LoVo (cell line): ENCODE measurements at places on chromosomes 11 and 22.

GRCh38 chr11:1829039-1829820 lies 5.6 kb upstream of the SYT8 start:
- DNase-seq: peak; percentile 39

GRCh38 chr22:28360939-28361338 lies 318.7 kb downstream of the TTC28 start:
- no peak for DNase-seq

- no peak for DNase-seq
Measured at GRCh38 chr11:73143126-73143838, 1.2 kb upstream of the FCHSD2 start.

GRCh38 chr11:70663815-70664214 lies 265.5 kb downstream of the CTTN start:
- DNase-seq: no peak

DNA sequence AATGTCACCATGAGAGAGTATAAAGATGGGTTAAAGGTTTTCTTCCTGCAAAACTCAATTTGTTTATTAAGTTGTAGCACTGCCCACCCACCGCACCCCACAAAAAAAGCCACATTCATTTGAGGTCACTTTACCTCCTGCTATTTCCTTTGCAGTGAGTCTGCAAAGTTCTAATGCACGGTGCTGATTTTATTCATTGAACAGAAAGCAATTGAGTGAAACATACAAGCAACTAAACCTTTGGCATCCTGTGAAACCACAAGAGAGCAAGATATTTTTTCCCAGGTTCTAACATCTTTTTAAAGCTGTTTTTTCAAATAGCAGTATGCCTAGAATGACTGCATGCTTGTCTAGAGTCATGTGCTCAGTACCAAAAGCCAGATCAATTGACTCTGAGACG lies 39.0 kb downstream of the RRAS2 start:
- no peak for DNase-seq

GRCh38 chr11:68039526-68040086 lies 781 bp downstream of the TCIRG1 start:
- DNase-seq: no peak

- no peak for DNase-seq
Measured at GRCh38 chr11:27347359-27348339, 15.4 kb downstream of the CCDC34 start.

- no peak for DNase-seq
Measured at GRCh38 chr11:1371836-1372465, 17.8 kb upstream of the BRSK2 start.

DNA sequence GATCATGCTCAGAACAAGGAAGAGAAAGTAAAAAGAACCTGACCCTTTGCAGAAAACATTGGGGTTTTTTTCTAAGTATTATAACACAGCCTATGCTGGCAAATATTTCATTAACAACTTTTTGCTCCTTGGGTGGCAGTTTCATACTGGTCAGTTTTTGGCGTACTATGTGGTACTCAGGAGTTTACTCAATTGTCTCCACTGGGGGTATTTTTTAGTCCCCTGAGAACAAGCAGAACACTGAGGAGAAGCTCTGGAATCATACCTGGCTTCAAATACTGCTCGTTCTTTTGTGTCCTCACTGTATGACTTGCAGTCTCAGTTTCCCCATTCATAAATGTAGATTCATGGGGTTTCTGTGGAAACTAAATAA lies 90.4 kb downstream of the SERGEF start:
- DNase-seq: no peak

- no peak for DNase-seq
Measured at GRCh38 chr22:37549704-37550059, 10.6 kb upstream of the CDC42EP1 start.

DNA sequence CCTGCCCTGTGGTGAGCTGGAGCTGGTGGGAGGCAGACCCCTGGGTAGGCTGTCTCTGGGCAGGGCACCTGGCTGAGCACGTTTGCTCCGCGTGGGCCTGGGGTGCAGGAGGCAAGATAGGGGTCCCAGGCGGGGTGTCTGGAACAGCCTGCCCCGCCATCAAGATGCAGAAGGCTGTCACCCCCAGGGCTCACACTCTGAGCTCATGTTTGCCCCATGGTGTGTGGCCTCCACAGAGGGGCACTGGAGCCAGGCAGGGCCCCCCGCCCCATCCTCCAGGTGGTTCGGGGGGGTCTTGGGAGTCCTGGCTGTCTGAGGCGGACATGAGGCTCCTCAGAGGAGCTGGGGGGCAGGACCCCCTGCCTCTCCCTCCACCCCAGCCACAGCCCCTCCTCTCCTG lies 28.9 kb upstream of the CARS1 start:
- no peak for DNase-seq

GRCh38 chr11:26285608-26286007 lies 46.3 kb upstream of the ANO3 start:
- DNase-seq: no peak

DNA sequence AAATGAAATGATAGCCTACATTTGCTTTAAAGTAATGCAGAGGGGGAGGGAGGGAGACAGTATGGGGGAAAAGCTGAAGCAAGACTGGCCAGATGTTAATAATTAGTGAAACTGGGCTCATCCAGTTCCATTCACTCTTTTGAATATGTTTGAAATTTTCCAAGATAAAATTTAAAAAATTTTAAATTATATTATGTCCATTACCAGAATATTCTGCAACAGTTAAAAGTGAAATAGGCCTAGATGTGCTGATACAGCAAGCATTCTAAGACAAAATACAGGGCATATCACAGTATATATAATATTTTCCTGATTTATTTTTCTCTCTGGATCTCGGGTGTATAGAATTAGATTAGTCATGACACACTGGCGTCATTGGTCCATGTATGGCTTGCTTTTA lies 13.6 kb upstream of the ZNRF3 start:
- DNase-seq: no peak

GRCh38 chr11:129817534-129818051 lies 1.9 kb downstream of the TMEM45B start:
- DNase-seq: peak; percentile 74
